Mesothelial cell of epicardium (in vitro differentiated cells): ENCODE measurements at places on chromosomes 16 and 17. TPM values are rescaled to one million over a fixed set of nuclear protein-coding genes. Genes with fewer than 3 reads are reported as not detected.

- peaks cover 12% of the 10 kb centered on the region for H3K36me3 ChIP-seq
- H3K4me1 ChIP-seq, result no peaks in the 10 kb centered on the region
- no peak overlapping the region for H3K4me3 ChIP-seq
- no peaks in the 10 kb centered on the region for H3K27me3 ChIP-seq
- H3K27ac ChIP-seq, result no peak overlapping the region
Measured at GRCh38 chr17:61875285-61875684, 12.0 kb upstream of the BRIP1 start.

GRCh38 chr17:38598536-38598935 is 7.2 kb downstream of the SRCIN1 start:
- peaks cover 6% of the 10 kb centered on the region for H3K27me3 ChIP-seq
- H3K36me3 ChIP-seq, result no peaks in the 10 kb centered on the region
- DNase-seq, result no peak
- peak overlapping the region; percentile 59 for H3K27ac ChIP-seq
- H3K4me1 ChIP-seq, result peaks cover 39% of the 10 kb centered on the region

DNA sequence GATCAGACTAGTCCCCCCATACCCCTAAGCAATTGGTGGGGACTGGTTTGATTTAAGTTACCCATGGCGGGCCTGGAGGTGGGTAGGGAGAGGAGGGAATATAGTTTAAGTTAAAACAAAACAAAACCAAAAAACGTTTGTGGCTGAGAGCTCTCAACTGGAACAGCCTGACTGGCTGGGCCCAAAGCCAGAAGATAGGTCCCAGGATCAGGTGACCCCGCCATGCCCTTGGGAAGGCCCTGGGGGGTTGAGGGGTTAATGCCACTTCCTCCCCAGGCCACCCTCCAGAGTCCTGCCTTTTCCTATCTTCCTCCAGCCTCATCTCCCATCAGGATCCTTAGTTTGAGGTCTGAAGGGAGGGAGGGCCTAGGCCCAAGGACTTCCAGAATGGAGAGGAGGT is 82.3 kb upstream of the LHX1 start:
- no peak overlapping the region for H3K27ac ChIP-seq
- DNase-seq, result no peak
- H3K36me3 ChIP-seq, result no peaks in the 10 kb centered on the region

GRCh38 chr16:314795-315299 is 31.9 kb downstream of the PDIA2 start:
- no peaks in the 10 kb centered on the region for H3K27me3 ChIP-seq
- no peak for DNase-seq
- peaks cover 16% of the 10 kb centered on the region for H3K36me3 ChIP-seq

PIK3R6 gene
- total RNA-seq, result not detected in 3 replicates

FNDC8 gene
- not detected in 3 replicates for total RNA-seq

PPY gene
- not detected in 3 replicates for total RNA-seq
